ENCODE measurements at places on chromosomes 6 and 20.

DNA sequence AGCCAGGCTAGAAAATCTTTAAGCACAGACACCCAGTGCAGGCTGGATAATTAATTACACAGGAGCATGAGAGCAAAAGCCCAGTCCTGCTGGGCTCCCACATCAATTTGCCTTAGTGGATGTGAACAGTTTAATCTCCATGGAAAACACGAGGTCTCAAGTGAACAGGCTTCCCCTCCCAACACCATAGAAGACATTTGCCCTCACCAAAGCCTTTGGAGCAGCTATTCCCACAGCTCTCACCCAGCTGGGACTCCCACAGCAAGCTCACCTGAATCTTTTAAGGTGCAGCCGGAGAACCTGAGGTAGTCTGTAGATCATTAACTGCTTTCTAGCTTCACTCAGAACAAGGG lies 12.0 kb downstream of the TOMM6 start:
- DNase-seq, result no peak

DNA sequence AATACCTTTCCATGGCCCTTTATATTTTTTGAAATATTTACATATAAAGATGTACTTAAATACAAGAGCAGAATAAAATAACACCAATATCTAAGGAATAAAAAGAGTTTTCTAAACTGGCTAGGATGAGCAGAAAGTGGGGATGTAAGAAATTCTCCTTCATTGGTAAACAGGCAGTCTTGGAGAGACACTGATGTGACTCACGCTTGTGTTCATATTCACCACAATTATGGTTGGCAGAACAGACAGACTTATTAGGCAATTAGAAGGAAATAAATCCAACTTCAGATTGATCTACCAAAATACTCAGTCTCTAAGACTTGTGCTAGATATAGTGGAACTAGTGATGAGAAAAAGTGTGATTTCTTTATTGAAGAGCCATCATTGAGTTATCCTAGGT lies 463.7 kb downstream of the CDC5L start:
- no peak for DNase-seq

DNA sequence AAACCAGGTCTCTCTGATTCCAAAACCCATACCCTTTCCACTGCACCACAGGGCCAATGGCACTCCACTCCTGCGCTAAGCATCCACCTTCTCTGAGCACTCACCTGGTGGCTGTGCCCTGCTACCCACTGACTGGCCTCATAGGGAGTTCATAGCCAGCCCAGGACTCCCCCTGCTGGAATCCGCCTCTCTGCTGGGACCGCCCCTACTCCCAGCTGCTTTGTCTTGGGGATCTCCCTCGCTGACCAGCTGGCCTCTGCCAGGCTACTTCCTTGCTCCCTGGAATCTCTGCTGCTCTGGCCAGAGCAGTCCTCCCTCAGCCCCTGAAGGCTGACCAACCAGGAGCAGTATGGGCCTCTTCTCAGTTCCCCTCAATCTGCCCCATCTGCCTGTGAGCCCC lies 129.7 kb downstream of the FAXC start:
- DNase-seq, result no peak

DNA sequence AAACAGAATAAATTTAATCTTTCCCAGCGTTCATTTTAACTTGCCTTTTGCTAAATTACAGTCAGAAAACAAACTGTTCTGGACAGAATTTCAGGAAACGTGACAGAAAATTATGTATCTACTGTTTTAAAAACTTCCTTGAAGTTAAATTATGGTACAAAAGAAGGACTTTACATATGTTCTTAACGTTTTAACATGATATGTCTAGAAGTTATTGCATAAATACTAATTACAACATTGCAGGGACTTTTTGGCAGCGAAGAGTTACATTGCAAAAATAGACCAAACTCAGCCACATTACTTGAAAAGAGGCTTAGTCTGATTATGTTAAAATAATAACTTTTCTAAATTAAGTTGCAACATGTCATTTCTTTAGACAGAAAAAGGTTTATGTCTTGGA lies 142.1 kb upstream of the IMPG1 start:
- no peak for DNase-seq

DNA sequence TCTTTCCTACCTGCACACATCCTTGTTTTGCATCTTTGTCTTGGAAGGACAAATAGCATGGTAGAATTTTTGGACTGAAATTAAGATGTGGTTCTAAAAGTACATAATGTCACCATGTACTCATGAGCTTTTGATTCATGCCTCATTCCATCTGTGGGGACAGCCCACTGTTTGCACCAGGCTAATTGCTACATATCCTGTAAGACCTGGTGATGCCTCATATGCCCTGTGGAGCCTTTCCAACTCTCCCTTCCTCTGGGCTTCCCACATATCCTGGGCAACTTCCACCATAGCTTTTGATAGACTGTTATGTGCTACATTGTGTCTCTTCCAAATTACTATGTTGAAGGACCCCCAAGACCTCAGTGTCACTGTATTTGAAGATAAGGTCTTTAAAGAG lies 213.6 kb upstream of the PREP start:
- no peak for DNase-seq
